ENCODE measurements at places on chromosomes 4 and X. TPM values are rescaled to one million over a fixed set of nuclear protein-coding genes. Genes with fewer than 3 reads are reported as not detected.

The TMEM255A gene
- polyA plus RNA-seq = 0.25 TPM

The CPEB2 gene
- polyA plus RNA-seq = 16.7 TPM

The AFAP1 gene
- 18.7 TPM for polyA plus RNA-seq

The ARHGAP36 gene
- polyA plus RNA-seq = not detected

GRCh38 chr4:2281575-2282343 lies 19.9 kb upstream of the MXD4 start:
- no peak for DNase-seq

DNA sequence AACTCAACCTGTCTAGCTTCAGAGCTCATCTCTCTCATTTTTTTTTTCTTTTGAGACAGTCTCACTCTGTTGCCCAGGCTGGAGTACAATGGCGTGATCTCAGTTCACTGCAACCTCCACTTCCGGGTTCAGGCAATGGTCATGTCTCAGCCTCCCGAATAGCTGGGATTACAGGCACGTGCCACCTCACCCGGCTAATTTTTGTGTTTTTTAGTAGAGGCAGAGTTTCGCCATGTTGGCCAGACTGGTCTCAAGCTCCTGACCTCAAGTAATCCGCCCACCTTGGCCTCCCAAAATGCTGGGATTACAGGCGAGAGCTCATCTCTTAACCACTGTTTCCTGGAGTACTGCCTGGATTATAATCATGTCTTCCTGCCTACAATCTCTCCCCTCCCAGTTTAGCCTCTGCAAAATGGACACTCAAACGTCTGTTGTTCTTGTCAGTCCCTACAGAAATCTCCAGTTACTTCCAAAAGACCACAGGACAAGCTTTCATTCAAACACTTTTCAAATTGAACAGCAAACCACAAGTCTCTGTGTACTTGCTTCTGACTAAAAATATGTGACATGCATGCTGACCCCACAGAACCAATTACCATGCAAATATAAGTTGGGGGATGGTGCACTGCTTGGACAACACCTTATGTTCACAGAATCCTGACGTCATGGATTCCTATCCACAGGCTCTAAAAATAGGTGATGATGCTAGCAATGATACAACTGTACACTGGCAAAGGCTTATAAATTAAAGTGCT lies 137.2 kb downstream of the SH3KBP1 start:
- DNase-seq = no peak

DNA sequence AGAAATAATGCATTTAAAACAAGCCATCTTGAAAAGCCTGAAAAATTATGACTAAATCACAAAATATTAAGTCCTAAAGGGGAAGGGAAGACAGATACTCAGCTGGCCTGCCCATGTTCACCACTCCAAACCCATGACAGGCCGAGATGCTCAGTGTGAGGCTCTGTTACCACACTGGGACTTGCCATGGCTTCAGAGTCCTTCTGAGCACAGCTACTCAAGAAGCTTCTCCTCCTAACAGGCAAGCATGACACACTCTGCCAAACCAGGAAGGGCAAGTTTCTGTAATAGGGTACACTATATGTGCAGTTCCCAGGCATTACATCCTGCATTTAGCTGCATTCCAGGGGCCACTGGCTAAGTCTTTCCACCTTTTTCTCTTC lies 34.0 kb upstream of the CYBB start:
- no peak for DNase-seq

DNA sequence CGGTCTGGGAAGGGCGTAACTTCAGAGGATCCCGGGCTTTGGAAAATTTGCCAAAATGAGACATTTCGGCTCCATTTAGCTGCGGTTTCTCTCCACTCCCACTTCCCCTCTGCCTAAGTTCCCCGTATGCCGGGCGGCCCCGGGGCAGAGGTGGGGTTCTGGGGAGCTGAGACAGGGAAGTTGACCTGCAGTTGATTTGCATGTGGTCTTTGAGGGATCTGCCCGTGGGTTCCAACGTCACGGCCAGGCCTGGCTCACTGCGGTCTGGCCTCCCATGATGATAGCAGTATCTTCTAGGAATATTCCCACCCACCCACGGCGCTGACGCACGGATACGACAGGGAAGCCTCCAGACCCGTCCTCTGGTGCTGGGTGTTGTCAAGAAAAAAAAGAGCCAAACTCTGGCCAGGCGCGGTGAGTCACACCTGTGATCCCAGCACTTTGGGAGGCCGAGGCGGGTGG lies 27.3 kb upstream of the CRLF2 start:
- DNase-seq = no peak

DNA sequence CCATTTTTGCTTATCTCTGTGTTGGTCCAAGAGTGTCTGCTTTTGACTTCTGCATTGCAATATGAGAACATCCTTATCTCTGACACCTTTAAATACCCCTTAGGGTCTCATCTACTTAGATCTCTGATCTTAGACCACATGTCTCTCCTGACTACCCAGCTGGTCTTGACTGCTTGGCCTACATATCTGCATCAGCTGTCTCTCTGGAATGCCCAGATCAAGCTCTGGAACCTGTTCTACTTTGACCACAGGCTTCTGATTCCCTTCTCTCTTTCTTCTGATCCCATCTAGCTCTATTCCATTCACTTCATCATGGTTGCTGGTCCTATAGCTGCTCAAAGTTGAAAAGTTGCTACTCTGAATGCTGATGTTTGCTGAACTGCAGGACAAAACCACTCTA lies 301.2 kb downstream of the MAPK10 start:
- no peak for DNase-seq

GRCh38 chr4:10115271-10115796 lies 1.3 kb downstream of the WDR1 start:
- no peak for DNase-seq

- no peak for DNase-seq
Measured at GRCh38 chrX:25096522-25097045, 80.8 kb upstream of the ARX start.

DNA sequence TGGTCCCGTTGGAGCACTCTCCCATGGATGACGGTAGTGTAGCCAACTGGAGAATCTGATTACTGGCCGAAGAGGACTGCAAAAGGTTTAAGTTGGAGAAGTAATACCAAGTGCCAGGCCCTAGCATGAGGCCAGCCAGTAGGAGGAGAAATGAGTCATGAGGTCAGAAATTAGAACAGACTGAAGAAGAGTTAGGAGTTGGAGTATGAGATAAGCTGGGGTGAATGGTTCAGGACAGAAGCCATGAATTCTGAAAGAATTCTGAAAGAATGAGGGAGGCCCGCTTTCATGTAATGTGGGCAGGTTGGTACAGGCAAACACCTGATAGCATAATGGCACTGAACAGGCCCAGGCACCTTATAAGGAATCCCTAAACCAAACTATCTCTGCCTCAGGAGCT lies 18.4 kb upstream of the STK26 start:
- DNase-seq = no peak

DNA sequence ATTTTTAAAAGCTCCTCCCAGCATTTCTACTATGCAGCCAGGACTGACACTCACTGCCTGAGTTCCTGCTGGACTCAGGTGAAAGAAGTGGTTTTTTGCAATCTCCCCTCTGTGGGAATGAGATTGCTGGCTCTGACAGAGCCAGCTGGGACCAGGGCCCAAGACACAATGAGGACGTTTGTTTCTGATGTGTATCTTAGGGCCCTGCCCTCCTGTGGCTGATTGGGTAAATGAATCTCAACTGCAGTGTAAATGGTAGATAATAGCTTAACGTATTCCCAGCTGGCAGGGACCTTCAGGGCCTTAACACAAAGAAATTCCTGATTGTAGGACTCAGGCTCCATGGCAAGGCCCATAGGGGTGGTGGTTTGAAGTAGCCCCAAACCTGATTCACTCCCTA lies 85.8 kb upstream of the PRPS1 start:
- DNase-seq = no peak

- no peak for DNase-seq
Measured at GRCh38 chr4:43512253-43512652, 619.7 kb downstream of the GRXCR1 start.

DNA sequence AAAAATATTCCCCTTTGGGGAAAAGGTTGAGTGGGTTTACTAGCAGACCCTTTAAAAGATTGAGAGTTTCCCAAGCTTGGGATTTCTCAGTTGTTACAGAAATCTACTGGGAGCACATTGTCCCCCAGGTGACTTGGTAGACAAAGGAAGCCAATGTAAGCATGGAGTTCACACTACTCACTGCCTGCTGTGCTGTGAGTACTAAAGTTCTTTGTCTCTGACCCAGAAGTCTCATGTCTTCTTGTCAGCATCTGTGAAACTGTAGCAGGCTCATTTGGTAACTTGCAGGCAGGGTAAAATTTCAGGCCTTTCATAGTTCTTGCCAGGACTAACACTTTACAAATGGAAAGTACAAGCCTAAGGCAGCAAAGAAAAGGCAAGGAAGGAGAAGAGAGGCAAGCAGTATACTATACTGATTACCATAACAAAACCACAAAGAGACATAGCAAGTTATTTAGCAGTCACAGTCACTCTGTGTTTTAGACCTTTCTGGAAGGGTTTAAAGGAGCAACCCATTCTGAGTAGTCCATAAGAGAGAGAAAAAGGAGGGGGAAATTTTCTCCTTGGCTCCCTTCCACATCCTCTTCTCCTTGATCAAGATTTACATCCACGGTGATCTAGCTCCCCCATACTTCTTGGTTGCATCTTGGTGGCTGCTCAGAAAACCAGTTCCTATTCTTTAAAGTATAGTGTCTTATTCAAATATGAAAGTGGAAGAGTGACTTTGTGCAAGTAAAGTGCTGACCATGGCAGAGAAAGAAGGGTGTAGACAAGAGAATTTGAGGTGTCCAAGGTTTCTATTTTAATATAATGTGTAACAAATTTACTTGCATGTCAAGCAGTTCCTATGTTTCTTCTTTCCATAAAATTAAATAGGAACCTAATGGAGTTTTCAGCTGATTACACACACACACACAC lies 160.0 kb upstream of the PDE5A start:
- DNase-seq = no peak
